Psoas muscle (tissue), 8 donors: ENCODE measurements at places on chromosomes 16 and 17.

GRCh38 chr16:23905027-23905426, 69.2 kb downstream of the PRKCB start:
- DNase-seq: no peak

DNA sequence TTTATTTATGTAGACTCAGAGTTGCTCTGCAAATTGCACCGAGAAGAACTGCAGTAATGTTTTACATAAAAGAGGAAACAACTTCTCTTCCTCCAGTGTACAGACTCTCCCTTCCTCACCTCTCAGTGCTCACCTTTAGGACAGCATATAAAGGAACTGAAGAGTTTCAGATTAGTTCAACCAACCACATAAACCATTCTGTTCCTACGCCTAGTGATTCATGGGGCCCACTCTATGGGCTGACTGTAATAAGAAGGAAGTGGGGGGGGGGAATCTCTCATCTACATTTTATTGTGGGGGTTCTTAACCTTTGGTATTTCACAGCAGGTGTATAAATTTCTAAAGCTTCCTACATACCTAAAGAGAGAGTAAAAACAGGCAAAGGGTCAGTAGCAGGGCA, 18.3 kb downstream of the ZSWIM7 start:
- DNase-seq: no peak

- no peak for DNase-seq
These were observed 713 bp downstream of the KNOP1 start for GRCh38 chr16:19717314-19717713.

- no peak for DNase-seq
These were observed 59.2 kb upstream of the ATF7IP2 start for GRCh38 chr16:10326647-10327046.

- DNase-seq: no peak
These were observed 741 bp downstream of the PLK1 start for GRCh38 chr16:23679274-23679985.

DNA sequence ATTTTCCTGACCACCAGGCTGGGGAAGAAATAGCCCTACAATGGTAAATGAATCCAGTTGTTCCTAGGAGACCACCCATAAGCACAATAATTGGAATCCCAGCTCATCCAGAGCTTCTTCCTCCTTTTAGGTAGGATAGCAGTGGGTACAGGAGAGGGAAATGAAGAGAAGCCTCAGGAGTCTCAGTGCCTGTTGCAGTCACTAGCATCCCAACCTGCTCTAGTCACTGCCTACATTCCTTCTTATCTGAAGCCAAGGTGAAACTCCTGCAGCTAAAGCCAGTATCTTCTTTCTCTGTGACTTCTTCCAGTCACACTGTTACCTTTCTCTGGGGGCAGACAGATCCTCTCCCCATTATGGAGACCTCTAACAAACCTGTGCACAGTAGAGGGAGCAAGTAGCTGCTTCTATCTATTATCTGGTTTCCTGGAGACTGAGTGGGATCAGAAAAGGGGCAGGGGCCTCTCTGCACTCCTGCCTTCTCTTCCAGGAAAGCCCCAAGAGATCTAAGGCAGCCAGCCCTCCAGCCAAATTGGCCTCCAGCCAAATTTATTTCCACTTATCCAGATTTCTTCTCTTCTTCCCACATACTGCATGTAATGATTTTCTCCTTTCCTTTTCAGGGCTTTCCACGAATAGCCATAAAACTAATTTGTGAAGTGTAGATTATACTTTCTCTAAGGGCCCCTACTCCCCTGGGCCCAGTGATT, 85.5 kb downstream of the SSH2 start:
- no peak for DNase-seq

DNA sequence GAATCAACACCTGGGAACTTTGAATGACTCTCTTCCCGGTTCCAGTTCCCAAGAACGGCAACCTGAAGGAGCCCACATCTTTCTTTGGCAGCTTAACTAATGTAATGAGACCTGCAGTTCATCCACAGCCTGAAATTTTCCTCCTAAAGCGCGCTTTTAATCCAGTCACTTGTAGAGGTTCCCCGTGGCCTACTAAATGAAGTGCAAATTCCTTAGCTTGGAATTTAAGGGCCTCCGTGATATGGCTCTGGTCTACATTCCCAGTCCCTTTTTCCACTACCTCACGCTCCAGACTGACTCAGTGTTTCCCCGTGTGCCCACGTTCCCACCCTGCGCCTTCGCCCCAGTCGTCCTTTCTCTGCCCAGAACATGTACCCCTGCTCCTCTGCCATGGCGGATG, 27.2 kb downstream of the FZD2 start:
- no peak for DNase-seq

- DNase-seq: peak; percentile 83
These were observed at the start of gene MT1E for GRCh38 chr16:56625140-56625942. MT1E (plus strand) TSS chr16:56625781; CDS start chr16:56625852, 71 bp downstream.

GRCh38 chr17:21379080-21379711, 3.0 kb downstream of the KCNJ12 start:
- peak; percentile 82 for DNase-seq

DNA sequence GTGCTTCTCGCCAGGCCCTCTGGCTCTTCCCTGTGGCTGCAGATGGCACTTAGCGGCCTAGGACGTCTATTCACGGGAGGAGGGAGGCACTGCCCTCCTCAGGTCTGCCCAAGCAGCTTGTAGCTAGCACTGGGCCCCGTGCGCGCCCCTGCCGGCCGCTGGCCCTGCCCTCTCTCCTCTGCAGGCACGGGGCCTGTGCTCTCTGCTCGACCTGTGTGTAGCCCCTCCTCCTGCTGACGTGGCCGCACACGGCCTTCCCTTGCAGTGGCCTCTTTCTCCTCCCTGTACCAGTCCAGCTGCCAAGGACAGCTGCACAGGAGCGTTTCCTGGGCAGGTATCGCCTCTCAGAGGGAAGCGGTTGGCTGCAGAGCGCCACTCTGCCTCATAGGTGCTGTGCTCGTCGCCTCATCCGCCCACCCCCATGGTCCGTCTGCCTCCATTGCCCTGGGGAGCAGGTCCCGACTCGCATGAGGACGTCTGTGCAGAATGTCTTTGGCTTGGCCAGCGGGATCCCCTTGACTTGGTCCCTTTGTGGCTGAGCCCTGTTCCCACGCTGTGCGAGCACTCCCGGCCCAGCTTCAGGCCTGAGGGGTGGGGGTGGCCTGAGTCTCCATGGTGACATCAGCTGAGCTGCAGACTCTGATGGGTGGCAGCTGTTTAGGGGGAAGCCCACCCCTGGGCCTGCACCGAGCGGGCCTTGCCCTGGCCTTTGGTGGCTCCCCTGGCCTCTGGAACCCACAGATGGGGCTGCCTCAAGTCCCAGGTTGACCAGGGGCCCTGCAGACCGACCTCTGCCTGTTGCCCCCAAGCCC, 34.6 kb downstream of the TSC2 start:
- DNase-seq: no peak

DNA sequence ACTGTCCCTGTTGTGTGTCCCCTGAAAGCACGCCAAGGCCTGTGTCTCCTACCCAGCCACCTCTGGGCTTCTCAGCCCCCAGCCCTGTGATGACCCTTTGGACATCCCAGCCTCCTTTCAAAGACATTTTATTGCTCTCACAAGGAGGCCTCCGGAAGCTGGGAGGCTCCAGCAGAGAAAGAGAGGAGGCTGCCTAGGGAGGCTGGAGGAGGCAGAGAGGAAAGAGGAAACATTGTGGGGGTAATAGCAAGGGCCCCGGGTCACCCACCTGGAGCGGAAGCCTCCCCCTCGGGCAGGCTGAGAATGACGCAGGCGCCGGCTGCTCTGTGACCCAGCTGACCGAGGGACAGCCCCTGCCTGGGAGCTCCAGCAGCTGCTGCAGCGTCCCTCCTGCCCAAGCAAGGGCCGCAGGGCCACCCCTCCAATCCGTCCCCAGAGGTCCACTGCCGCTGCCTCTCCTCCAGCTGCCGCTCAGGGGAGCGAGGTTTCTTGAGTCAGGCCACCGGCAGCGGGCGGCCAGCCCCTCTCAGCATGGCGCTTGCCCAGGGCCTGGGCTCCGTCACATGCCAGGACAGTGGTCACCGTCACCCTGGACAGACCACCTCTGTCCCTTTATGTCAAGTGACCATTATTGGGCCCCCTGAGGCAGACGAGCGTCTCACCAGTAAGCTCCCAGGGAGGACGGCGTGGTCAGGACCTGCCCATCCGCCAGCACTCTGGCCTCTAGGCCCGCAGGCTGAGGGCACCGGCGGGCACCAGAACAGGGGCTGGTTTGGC, 29.3 kb downstream of the ACTG1 start:
- peak; percentile 82 for DNase-seq

GRCh38 chr16:30087181-30087898, 4.4 kb downstream of the TBX6 start:
- DNase-seq: no peak

GRCh38 chr16:24863582-24864437, 18.0 kb downstream of the SLC5A11 start:
- DNase-seq: no peak

DNA sequence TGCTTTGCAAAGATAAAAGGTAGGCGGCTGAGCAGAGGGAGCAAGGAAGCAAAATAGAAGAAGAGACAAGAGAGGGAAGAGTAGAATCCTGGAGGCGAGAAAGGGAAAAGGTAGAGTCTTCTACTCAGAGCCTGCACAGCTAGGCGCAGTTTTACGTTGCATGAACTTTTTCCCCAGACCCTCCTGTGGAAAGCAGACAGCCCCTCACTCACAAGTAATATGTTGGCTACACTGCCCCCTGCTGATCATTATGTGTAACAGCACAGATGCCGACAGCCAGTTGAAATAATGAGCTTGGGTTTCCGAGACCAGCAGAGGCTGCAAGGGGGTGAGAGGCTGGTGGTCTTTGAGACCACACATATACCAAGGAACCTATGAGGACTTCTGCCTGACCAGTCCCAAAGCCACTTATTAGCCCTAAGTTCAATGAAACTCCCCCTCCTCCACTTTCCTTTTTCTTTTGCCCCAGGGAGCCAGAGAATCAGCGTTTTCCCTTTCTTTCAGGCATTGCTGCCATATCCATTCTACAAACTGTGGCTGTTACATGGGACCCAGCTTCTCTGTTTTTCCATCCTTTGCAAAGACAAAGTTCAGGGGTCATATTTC, 22.5 kb upstream of the CMTR2 start:
- DNase-seq: no peak

DNA sequence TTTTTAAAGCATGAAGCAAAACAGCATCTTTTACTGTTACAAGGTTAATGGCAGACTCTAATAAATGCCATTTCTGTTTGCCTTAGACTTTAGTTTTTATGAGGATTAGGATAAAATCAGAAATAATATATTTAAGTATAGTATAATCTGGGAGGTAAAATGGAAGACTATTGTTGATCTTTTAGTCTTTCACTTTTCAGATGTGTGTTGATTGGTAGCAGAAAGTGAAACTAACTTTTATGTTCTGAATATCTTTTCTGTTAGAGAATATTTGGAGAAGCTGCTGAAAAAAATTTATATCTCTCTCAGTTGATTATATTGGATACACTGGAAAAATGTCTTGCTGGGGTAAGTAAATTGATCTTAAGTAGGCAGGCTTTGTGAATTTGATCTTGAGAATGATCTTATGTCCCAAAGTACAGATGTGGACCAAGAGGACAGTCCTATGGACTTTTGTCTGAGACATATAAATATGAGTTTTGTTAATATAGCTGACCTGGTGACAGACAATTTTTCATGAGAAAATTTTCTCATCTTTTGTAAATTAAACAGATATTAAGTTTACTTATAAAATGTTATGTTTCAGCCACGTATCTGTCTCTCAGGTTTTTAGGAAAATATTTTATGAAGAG, 64.1 kb downstream of the NF1 start:
- no peak for DNase-seq

- DNase-seq: peak; percentile 91
These were observed at the start of gene CARHSP1 for GRCh38 chr16:8868416-8869211. CARHSP1 (minus strand) TSS chr16:8869006; CDS start chr16:8859328, 9,678 bp downstream.

DNA sequence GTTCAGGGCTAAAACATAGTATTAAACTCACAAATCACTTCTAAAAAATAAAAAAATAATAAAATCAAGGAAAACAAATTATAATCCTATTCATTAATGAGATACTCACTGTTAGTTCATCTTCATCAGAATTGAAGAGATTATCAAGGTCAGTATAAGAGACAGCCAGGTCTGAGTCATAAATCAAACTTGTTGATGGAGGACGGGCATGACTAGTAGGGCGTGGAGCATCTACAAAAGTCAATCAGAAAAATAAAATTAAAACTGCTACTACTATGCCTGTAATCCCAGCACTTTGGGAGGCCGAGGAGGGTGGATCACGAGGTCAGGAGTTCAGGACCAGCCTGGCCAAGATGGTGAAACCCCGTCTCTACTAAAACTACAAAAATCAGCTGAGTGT, 59.1 kb upstream of the INTS2 start:
- DNase-seq: no peak

GRCh38 chr16:72110662-72111615, 17.3 kb downstream of the DHX38 start:
- DNase-seq: no peak

DNA sequence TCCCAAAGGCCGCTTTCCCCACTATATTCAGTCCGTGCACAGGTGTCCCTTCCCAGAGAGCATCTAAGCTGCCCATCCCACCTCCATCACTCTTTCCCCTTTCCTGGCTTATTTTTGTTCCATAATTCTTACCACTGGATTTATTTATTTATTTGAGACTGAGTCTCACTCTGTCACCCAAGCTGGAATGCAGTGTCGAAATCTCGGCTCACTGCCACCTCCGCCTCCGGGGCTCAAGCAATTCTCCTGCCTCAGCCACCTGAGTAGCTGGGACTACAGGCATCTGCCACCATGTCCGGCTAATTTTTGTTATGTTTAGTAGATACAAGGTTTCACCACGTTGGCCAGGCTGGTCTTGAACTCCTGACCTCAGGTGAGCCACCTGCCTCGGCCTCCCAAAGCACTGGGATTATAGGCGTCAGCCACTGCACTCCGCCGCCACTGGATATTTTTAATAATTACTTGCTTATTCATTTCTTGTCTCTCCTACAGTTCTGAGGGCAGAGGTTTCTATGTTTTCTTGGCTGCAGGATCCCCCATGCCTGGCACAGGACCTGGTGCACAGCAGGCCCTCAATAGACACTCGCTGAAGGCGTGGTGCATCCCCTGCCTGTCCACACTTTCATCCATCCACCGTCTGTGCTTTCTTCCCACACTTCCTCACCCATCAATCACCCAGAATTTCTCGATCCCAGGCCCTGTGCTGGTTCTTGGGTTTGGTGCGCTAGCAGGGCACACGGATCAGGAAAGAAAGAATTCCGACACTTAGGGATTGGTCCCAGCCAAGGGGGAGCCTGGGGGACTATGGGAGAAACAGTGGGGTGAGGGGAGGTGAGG, 9.9 kb upstream of the ADGRG1 start:
- peak; percentile 56 for DNase-seq
